ENCODE measurements at places on chromosomes 3 and 15. TPM values are rescaled to one million over a fixed set of nuclear protein-coding genes. Genes with fewer than 3 reads are reported as not detected.
A peak's percentile ranks its signal among the peaks of the same experiment; 100 is the strongest.

- H3K27me3 ChIP-seq = peaks cover 6% of the 10 kb centered on the region
- no peak for DNase-seq
- peaks cover 7% of the 10 kb centered on the region for H3K4me1 ChIP-seq
- H3K4me3 ChIP-seq = no peak overlapping the region
- H3K36me3 ChIP-seq = peaks cover 12% of the 10 kb centered on the region
Measured at GRCh38 chr15:72197041-72197459, 537 bp downstream of the GRAMD2A start.

DNA sequence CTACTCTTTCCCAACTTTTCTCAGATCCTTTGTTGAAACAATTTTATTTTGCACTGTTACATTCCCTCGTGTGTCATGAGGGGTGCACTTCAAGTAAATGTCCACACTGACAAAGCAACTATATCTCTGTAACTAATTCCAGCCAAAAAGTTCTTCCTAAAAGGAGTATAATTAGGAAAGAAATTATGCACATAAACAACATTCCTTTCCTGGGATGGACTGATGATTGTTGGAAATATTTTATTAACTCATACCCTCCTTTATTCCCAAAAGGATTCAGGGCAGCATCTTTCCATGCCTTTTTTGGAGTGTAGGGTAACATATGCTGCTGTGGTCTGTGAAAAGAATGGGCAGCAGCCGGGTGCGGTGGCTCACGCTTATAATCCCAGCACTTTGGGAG lies 426.1 kb upstream of the THBS1 start:
- peaks cover 7% of the 10 kb centered on the region for H3K4me1 ChIP-seq
- H3K27me3 ChIP-seq = no peaks in the 10 kb centered on the region
- no peak for DNase-seq
- H3K36me3 ChIP-seq = no peaks in the 10 kb centered on the region
- no peak overlapping the region for H3K4me3 ChIP-seq

GRCh38 chr3:138824114-138824506 lies 10.6 kb downstream of the PIK3CB start:
- H3K4me1 ChIP-seq = peaks cover 32% of the 10 kb centered on the region
- no peak for DNase-seq
- no peak overlapping the region for H3K27ac ChIP-seq

Gene TMEM43
- total RNA-seq = 21.8 TPM

GRCh38 chr15:43249699-43250203 lies 17.0 kb downstream of the TGM5 start:
- DNase-seq = no peak
- H3K36me3 ChIP-seq = no peaks in the 10 kb centered on the region
- H3K27ac ChIP-seq = no peak overlapping the region
- H3K27me3 ChIP-seq = no peaks in the 10 kb centered on the region
- H3K4me1 ChIP-seq = no peaks in the 10 kb centered on the region
- no peak overlapping the region for H3K4me3 ChIP-seq

GRCh38 chr15:89912145-89912673 lies 543 bp downstream of the ARPIN start:
- no peaks in the 10 kb centered on the region for H3K27me3 ChIP-seq
- peak overlapping the region; percentile 90 for H3K27ac ChIP-seq
- H3K4me1 ChIP-seq = peaks cover 38% of the 10 kb centered on the region
- DNase-seq = peak; percentile 68
- H3K36me3 ChIP-seq = no peaks in the 10 kb centered on the region

Gene ALS2CL
- total RNA-seq = 48.5 TPM

Gene GOLGA6L4
- total RNA-seq = 5.4 TPM

GRCh38 chr15:25969886-25970285 lies 106.8 kb upstream of the ATP10A start:
- H3K4me1 ChIP-seq = no peaks in the 10 kb centered on the region
- no peak overlapping the region for H3K4me3 ChIP-seq
- H3K27ac ChIP-seq = no peak overlapping the region
- no peak for DNase-seq

- no peaks in the 10 kb centered on the region for H3K27me3 ChIP-seq
- no peak overlapping the region for H3K4me3 ChIP-seq
- no peaks in the 10 kb centered on the region for H3K36me3 ChIP-seq
- H3K27ac ChIP-seq = no peak overlapping the region
Measured at GRCh38 chr3:43497422-43497821, 124.4 kb downstream of the ANO10 start.

- no peaks in the 10 kb centered on the region for H3K36me3 ChIP-seq
- H3K27ac ChIP-seq = no peak overlapping the region
- no peak for DNase-seq
Measured at GRCh38 chr3:188700501-188700900, 471.3 kb upstream of the TPRG1 start.
